ENCODE measurements at places on chromosomes 5 and 9.

DNA sequence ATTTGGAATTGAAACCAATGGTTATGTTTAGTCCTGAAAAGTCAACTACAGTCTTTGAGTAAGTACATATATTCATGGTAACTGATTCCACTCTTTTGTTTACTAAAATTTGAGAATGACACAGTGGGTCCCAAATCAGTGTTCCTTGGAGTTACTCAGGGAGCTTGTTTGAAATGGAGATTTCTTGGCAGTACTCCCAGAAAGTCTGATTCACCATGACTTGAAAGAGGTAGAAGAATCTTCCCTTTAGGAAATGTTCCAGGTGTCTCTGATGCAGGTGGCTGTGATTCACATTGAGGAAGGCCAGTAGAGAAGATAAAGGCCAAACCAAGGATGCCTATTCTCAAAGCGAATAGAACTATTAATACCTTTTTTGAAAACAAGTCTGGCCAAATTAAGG, 1078.3 kb downstream of the CDH12 start:
- DNase-seq = no peak

DNA sequence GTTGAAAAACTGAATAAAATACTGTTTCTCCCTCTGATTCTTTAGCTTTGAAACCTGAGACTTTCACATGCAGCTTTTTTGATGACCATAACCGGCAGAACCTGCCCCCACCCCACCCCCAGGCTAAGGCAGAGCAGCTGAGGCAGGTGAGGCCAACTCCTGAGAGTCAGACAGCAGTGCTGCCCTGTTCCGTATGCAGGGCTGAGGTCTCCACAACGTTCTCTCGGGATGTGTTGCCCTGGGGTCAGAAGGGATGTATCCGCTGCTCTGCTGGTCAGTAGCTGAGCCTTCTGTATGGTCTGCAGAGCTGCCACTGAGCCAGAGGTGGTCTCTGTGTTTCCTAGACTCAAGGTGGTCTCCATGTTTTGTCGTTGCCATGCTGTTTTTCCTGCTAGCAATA, 190.5 kb downstream of the AOPEP start:
- DNase-seq = no peak

- DNase-seq = no peak
Measured at GRCh38 chr9:111872886-111873285, 23.7 kb upstream of the UGCG start.

- DNase-seq = no peak
Measured at GRCh38 chr5:131218392-131218791, 45.5 kb upstream of the CDC42SE2 start.

GRCh38 chr5:43106290-43106638, 14.4 kb upstream of the ZNF131 start:
- no peak for DNase-seq

DNA sequence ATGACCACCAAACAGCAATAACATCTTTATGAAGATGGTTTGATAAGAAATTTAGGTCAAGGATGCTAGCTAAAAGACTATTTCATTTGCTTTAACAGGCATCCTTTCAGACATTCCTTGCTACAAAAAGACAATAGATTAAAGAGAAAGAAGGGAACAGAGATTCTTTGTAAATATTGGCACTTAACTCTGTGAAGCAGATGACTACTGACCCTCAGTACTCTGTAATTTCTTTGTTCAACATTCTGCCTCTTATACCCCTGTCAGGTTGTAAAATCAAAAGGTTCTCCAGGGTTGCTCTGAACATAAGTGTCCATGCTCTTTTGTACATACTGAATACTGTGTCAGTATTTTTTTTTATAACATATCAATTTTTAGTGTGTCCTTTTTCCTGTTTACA, 610.6 kb upstream of the GRAMD2B start:
- no peak for DNase-seq

GRCh38 chr9:18274693-18275092, 199.3 kb upstream of the ADAMTSL1 start:
- DNase-seq = no peak

- DNase-seq = no peak
Measured at GRCh38 chr9:127147251-127147650, 24.8 kb upstream of the ANGPTL2 start.

All from hematopoietic multipotent progenitor cell treated with erythropoietin and hydrocortisone succinate and interleukin-3 and kit ligand, for 8 days (in vitro differentiated cells).